ENCODE measurements at places on chromosomes 7 and 10.

- DNase-seq = peak; percentile 7
Measured at GRCh38 chr10:130022511-130023299, 58.6 kb upstream of the EBF3 start.

- no peak for DNase-seq
Measured at GRCh38 chr10:100133801-100134200, 52.0 kb downstream of the ERLIN1 start.

DNA sequence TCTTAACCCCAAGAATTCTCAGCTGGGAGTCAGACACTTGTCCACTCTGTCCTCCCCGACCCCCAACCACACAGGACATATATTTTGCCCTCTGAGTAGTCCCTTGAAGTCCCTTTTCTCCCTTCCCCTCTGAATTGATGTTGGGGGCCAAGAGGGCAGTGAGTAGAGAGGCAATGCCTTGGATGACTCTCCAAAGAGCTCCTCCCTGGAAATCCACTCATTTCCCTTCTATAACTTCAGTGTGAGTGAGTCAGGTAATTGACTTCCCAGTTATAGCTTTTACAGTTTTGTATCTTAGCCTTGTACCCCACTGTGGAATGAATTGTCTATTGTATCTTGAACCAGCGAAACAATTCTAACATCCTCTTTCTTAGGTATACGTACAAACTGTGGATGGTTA lies 9.2 kb upstream of the ODAD2 start:
- DNase-seq = no peak

DNA sequence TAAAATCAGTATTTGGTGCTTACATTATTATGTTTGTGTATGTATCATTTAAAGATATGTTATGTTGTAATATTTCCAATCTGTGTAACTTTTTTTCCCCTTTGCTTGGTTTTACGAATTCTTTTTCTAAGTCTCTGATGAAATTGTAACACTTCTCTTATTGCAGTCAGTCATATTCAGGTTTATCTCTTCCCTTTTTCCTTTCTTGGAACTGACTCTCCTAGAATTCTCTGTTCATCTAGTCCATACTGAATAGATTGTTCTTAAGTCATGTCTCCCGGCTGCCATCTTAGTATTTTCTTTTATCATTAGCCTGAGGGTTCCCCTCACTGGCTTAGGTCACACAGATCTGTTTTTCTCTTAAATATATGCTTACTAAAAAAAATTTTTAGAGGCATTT lies 44.6 kb downstream of the PHTF2 start:
- DNase-seq = no peak

Data from CD4-positive, alpha-beta T cell treated with Interleukin-15 for 1 hour (primary cell).